HS-27A (cell line): ENCODE measurements at places on chromosomes 2 and 18.

GRCh38 chr2:173075056-173075780, 428 bp upstream of the MAP3K20 start:
- no peak for DNase-seq

- no peak for DNase-seq
These were observed 27.1 kb downstream of the RRM2 start for GRCh38 chr2:10149635-10150034.

DNA sequence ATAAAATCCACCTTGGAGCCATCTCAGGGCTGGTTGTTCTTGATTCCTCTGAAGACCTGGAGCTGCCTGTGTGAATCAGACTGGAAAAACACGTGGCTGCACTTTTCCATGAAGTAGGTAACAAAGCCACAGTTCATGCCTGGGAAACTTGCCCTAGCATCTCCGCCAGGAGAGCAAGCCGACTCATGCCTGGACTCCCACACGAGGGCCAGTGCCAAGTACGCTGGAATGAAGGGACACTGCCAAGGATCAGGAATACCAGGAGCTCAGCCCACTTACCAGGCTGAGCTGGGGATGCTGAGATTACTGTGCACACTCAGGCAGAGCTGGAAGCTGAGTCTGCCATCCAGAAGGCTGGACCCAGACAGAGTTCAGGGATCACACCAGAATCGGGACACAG, 10.9 kb upstream of the FHL2 start:
- DNase-seq: peak; percentile 36

DNA sequence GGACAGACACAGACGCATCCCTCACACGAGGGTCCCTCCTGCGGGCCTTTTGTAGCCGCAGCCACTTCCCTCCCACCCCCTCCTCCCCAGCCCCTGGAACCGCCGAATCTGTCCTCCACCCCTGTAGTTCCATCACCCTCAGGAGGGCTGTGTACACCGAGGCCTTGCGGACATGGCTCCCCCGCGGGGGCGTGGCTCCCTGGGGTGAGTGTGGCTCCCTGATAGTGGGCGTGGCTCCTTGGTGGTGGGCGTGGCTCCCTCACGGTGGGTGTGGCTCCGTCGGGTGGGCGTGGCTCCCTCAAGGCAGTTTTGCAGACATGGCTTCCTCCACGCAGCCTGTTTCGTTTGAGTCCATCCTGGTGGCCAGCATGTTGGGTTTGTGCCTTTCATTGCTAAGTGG, 420.7 kb upstream of the SALL3 start:
- DNase-seq: no peak

DNA sequence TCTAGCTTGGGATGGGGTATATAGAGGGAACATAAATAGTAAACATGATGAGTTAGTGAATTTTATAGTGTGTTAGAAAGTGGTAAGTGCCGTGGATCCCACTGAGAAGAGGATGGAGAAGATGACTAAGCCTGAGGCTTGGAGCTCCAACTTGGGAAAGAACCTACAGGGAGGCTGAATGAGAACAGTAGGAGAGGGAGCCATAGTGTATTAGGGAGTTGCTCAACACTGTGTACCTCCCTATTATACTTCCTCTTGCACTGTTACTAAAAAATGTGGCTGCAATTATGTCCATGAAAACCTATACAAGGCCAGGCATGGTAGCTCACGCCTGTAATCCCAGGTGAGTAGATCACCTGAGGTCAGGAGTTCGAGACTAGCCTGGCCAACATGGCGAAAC, 2.9 kb upstream of the SLC19A3 start:
- no peak for DNase-seq

- DNase-seq: no peak
These were observed 91.8 kb downstream of the HRH4 start for GRCh38 chr18:24552218-24552617.

DNA sequence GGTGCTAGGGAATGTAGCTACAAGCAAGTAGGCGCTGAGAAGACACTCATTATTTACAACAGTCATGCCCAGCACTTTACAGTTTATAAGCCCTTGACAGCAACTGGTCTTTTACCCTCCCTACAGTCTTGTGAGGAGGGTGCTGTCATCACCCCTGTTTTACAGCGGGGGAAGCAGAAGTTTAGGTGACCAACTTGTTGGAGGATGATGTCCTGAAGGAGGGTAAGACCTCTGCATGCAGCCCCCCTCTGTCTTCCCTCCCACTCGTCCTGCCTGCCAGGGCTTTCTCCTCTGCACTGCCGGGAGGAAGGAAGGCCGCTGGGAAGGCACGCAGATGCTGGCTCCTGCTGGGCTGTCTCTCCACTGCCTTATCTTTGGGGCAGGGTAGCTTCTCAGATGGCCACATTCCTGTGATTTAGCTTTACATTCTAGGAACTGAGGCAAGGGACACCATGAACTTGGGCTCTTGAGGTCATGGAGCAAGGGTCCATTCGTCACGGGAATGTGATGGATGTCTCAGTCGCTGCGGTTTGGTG, 972 bp downstream of the IL1R1 start:
- DNase-seq: no peak

GRCh38 chr2:222424276-222424728, at the start of gene SGPP2:
SGPP2 (plus strand) TSS chr2:222424543; CDS start chr2:222424603, 60 bp downstream.
- no peak for DNase-seq

DNA sequence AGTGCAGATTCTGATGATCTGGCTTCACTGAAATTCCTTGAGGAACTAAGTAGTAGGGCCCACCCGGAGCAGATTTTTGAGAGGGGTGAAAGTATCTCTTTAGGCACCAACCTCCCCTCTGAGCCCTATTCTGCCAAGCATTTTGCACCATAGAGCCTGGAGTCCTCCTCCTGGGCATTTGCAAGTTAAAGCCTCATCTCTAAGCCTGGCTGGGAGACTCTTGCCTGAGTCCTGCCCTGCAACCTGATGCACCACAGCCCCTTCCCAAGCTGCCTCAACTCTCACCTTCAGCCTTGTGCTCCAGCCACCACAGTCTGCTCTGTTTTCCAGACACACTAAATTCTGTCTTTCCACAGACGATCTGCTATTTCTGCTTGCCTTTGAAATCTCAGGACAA, 79.6 kb upstream of the PKDCC start:
- no peak for DNase-seq

DNA sequence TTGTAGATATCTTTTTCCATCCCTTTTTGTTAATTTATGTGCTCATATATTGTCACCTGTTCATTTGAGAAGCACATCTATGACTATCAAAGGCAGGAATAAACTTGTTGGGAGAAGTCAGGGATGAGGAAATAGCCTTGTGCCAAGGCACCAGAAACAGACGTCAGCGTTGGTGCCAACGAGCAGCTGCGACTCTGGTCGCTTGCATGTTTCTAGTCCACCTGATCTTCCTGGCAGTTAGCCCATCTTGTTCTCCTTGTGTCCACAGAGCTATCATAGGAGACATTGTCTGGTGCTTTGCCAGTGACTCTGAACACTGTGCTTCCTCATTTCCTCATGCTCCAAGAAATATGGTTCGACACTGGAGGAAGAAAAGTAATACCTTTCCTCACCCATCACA, 374.4 kb downstream of the PTPRM start:
- DNase-seq: no peak

DNA sequence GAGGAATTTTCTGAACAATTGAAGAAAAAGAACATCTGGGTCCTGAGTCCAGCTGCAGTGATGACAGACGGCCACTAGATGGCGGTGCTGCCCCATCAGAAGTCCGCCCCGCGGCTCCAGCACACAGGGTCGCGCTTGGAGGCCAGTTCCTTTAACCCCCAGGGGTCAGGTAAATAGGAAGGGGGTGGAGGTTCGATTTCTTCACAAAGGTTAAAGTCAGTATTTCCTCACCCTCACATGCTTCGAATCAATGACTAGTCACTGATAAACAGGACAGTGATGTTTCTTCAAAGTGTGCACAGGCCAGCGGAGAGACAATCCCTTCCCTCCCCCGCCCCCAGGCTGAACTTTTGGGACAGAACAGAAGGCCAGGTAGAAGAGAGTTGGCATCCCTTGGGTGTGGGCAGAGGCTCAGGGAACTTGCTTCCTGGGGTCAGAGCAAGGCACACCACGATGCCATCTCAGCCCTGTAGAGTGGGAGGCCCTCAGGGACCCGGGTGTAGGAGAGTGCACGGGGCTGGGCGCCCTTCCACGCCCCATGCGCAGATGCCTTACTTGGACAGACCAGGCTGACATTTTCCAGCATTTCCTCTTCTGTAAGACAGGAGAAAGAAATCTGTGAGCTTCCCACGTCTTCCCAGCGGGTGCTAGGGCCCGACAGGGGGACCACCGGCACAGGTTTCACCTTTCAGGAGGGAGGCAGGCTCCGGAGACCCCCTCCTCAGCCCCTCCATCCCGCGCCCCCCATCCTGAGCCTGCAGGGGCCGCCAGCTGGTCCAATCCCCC, 722 bp downstream of the APOB start:
- no peak for DNase-seq

DNA sequence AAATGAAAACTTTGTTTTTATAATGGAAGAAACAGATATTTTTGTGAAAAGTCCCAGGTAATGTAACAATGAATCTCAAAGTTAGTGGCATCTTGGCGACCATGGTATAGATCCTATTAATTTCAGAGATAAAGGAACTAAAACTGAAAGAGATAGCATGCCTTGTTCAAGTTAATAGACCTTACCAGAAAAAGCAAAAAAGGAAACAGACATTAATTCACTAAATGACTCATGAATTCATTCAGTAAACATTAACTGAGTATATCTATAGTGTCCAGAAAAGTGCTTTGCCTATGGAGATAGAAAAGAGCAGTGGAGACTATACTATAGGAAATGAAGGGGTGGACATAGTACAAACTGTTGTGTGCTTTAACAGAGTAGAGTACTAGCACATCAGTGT, 763.3 kb downstream of the TRIB2 start:
- no peak for DNase-seq

- DNase-seq: no peak
These were observed 139.1 kb downstream of the IRS1 start for GRCh38 chr2:226660526-226660925.

DNA sequence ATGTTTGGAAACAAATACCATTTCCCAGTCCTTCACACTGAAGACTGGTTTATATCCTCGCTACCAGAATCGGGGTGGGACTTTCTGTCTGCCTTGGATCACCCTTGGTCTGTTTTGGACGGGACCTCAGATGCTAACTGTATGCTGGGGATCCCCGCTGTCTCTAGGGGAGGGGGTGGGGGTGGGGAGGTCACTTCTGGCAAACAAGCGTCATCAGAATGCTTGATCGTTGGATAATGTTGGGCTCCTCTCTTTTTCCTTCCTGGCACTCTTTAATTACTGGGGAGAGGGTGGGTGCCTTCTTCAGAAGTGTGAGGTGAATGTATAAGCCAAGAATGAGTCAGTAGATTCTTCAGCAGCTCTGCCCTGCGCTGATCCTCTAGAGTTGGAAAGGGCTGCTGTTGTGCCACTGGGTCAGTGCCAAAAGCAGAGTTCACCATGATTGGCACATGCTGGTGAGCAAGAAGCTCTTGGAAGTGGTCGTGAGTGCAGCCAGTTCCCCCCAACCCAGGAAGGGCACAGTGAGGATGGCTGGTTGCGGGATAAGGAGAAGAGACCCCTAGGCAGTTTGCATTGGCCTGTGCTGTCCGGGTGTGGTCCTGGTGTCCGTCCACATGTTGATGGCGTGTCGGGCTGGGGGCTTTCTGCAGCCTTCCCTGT, 32.2 kb downstream of the DGKD start:
- DNase-seq: no peak

- no peak for DNase-seq
These were observed 15.5 kb upstream of the DUSP19 start for GRCh38 chr2:183063083-183063482.

- DNase-seq: no peak
These were observed 10.6 kb downstream of the SCG2 start for GRCh38 chr2:223591596-223591995.

DNA sequence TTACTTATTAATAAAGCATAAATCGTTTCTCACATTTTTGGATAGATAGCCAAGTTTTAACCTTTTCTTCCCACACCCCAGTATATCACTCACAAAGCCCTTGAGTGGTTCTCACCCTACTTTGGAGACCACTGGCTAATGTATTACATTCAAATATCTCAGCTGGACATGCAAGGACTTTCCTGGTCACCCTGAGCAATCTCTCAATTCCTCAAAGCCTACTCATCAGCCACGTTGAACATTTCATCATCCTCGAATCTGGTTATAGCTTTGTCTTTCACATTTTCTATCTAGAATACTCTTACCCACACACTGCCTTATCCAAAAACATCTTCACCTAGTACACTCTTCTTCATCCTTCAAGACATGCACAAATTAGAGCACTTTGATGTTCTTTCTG, 71.1 kb upstream of the MAPRE2 start:
- DNase-seq: no peak

GRCh38 chr2:39989888-39990287, 210.8 kb upstream of the THUMPD2 start:
- DNase-seq: no peak

DNA sequence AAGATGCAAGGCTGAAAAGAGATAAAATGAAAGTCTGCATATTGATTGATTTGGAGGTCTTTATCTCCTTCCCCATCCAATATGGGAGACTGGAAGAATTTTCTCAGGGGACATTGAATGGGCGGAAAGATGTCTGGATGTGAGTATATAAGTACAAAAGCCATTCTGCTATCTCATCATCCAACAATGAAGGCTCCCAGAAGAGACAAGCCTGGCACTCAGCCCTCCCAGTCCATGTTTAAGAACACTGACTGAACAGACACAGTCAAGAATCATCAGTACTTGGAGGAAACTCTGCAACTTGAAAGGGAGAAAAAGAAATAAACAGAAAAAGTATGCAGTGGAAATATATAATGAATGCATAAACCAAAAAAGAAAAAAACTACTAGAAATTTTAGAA, 80.9 kb downstream of the PTRHD1 start:
- DNase-seq: no peak

DNA sequence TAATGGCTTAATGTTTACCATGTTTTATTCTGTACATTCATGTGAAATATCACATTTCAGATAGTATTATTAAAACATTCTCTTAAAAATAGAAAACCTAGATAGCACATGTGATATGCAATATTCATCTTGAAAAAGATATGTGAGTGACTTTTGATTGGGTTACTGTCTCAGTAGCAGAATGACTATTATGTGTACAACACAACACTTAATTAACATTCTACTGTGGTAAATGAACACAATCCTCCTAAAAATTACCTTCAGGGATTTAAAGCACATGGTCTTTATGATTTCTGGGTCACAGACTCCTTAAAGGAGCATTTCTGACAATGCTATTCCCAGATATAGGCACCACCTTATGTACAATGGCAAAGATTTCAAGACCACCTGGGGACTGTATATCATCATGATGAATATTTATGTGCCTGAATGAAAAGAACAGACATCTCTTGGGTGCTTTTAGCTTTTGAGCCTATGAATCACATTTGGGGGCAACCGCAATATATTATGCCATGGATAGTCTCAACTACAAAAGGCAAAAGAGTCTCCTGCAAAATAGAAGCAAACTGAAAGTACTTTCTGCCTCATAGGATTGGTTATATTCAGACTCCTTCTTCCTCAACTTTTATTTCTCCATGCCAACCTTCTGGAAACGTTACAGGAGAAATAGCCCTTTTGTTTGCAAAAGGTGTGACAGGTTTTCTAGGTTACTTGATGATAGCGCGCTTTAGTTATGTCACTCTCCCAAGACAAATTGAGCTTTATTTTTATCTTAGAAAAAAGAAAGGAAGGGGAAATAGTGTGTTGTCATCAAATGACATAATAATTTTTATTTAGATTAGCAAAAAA, 259.0 kb downstream of the CALCRL start:
- no peak for DNase-seq

GRCh38 chr2:46863882-46864281, 51.7 kb downstream of the MCFD2 start:
- no peak for DNase-seq

- DNase-seq: no peak
These were observed 4.0 kb downstream of the EMILIN2 start for GRCh38 chr18:2850816-2851215.
